ENCODE measurements at places on chromosomes 16 and 17.
A peak's percentile ranks its signal among the peaks of the same experiment; 100 is the strongest.

- DNase-seq, result no peak
Measured at GRCh38 chr17:26775219-26775822, 518.6 kb upstream of the WSB1 start.

DNA sequence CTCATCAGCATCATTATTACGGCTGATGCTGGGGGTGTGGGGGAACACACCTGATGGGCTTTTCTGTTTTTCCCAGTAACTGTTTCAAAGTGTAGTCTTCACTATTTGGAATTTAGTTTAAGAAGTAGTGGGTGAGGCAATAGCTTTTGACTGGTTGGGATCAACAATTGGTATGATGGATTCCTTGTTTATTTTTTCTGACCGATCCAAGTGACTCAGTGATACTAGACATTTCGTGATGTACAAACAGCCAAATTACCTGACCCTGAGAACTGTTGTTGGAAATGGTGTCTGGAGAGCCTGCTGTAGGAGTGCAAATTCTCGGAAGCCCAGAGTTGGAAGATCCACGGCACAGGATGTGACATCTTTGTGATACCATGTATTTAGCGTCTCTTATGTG is 204.2 kb downstream of the PRKCA start:
- no peak for DNase-seq

DNA sequence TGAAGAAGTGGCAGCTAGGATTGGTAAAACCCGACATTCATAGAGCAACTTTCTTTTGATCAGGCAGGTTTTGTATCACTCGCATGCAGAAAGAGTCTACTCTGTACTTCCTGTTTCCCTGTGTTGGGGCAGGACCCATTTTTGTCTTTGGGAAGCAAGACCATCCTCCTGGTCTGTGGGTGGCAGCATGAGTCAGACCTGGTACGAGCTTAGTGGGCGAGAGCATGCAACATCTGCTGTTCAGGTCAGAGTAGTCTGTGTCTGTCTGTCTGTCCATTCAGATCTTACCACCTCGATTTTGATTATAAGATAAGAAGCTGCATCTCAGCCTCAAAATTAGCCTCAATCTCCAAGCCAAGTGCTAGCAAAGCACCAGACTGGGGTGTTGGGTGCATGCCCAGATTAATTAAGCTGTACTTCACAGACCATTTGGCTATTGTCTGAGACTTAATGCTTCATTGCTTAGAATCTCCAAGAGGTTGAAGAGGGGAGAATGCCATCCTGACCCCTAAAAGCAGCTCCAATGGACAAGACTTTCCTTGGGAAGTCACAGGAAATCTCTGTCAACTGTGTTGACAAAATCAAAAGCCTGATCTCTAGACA is 110.9 kb downstream of the XYLT1 start:
- no peak for DNase-seq

GRCh38 chr16:26500326-26500725 is 566.4 kb upstream of the C16orf82 start:
- DNase-seq, result no peak

DNA sequence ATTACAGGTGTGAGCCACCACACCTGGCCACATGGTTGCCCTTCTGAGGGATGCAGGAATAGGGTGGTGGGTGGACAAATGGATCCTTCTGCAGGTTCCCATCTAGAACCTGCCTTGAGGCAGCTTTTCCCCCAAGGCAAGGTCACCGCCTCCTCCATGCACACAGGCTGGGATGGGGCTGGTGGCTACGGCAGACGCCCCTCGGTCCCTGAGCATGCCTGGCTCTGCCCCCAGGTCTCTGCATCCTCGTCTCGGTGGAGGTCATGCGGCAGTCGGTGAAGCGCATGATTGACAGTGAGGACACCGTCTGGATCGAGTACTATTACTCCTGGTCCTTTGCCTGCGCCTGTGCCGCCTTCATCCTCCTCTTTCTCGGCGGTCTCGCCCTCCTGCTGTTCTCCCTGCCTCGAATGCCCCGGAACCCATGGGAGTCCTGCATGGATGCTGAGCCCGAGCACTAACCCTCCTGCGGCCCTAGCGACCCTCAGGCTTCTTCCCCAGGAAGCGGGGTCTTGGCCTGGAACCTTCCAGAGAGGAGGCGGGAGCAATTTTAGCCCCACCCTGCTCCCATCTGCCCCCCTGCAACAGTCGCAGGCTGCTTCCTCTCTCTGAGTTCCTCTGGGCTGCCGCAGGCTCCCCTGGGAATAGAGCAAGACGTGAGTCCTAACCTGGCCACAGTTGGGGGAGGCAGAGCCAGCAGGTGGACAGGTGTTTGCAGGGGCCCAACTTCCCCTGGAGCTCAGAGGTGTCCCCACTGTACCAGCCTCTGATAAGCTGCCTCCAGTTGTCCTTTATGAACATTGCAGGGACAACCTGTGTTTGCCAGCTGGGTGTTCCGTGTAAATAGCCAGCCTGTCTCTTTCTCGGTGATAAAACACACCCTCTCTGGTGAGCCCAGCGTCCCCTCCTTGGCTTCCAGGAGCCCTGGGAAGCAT is 11.7 kb downstream of the CACNG1 start:
- peak; percentile 93 for DNase-seq

DNA sequence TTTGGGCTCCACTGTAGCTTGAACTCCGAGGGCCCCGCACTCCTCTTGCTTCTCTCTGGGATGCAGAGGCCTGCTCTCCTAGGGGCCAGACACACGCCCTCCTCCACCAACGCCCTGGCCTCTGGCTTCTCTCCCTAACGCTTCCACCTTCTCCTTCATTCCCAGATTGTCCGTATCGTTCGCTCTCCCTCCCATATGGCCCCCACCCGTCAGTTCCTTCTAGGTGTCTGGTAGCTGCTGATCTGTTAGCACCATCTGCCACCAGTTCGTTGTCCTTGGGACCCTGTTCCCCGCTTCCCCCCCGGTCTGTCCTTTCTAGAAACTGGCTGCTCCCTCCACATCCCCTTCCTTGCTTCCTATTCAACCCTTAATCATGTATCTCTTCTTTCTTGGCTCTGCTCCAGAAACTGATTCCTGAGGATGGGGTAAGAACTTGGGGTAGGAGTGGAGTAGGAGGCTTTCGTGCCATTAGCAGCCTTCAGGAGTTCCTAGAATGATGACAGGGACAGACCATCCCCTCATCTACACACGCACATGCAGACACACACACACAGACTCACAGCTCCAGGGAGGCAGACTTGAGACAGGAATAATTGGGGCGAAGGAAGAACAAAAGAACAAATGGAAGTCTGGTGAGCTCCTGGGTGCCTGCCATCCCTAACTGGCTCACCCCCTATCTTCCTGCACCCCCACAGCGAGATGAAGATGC is 4.3 kb downstream of the ATP1B2 start:
- no peak for DNase-seq

DNA sequence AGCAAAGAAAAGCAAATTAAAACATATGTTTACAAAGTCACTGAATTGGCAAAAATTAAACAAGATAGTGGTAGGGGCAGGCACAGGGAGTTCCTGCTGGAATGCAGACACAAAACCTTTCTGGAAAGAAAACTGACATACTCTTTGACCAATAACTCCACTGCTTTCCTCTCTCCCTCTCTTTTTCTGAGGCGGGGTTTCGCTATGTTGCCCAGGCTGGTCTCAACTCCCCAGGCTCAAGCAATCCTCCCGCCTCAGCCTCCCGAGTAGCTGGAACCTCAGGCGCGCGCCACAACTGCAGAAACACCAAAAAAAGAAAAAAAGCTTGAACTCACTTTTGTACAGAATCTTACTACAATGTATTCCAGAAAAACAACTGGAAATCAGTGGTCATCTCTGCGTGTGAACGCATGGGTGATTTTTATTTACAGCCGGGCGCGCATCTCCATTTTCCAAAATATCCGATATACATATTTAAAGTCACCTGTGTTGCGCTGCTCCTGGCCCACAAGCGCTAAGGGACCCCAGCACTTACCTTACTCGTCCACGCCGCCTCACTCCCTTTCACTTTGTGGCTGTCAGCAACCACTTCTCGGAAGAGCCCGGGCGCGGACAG is 480 bp downstream of the TXNL4B start:
- DNase-seq, result no peak

- DNase-seq, result no peak
Measured at GRCh38 chr17:2995886-2996809, 67.3 kb downstream of the OR1D5 start.

DNA sequence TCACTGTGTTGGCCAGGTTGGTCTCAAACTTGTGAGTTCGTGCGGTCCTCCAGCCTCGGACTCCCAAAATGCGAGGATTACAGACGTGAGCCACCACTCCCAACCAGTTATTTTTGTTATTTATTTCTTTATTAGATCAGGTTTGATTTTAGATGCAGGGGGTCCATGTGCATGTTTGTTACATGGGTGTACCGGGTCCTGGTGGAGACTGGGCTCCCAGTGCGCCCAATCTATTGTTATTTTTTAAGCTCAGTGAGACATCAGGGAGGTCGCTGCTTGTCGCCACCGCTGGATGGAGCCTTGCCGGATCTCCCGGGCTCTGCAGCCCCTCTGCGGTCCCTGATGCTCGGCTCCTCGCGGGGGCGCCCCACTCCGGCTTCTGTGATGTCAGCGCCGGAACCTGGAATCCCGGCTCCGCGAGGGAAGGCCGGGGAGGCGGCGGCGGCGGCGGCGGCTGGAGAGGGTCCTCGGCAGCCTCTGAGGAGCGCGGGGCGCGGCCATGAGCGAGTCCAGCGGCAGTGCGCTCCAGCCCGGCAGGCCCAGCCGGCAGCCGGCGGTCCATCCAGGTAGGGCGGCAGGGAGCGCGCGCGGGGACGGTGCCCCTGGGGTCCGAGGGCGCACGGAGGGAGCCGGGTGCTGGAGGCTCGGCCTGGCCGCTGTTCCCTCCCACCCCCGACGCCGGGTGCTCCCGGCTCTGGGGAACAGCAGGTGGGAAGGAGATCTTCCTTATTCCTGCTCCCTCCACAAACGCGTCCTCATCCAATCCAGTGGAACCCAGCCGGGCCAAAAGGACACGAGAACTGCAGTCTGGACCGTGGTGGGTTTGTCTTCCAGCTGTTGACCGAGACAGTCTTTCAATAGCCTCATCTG is at the start of gene TMC7:
Gene TMC7, plus strand, starts transcription at position 370 of the 870 bp plus-strand sequence. Its CDS starts 130 bp downstream, at position 500.
- DNase-seq, result no peak

DNA sequence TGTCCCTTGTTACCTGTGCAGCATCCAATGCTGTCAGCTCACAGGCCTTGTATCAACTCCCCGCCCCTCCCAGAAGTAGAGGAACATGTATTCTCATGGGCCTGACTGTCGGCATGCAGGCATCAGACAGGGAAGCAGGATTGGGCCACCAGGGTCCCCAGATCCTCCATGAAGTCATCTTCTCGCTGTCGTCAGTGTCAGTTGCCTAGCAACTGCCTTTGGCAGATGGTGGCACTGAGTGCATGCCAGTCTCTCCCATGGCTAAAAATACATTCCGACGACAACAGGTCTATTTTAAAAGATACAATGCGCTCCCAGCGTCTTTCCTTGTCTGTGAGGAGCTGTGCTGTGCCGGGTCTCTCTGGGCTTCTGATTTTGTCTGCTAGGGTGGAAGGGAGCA is 36.8 kb upstream of the CES5A start:
- peak; percentile 81 for DNase-seq

GRCh38 chr17:83024218-83024971 is 55.0 kb upstream of the METRNL start:
- peak; percentile 34 for DNase-seq

DNA sequence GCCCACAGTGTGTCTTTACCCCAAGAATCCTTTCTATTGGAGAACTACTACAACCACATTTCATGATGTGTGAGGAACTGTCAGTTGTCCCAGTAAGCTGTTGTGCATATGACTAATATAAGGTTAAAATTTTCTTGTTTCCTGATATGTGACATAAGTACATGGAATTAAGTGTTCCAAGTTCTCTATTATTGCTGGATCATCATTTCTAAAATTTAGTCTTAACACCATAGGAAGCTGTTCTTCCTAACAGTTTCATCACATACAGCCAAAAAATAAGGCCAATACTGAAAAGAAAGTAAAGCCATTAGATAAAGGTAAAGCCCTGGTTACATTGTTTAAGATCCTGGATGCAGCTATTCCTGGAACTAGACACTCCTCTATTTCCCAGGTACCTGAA is 620.9 kb upstream of the CDH8 start:
- no peak for DNase-seq

DNA sequence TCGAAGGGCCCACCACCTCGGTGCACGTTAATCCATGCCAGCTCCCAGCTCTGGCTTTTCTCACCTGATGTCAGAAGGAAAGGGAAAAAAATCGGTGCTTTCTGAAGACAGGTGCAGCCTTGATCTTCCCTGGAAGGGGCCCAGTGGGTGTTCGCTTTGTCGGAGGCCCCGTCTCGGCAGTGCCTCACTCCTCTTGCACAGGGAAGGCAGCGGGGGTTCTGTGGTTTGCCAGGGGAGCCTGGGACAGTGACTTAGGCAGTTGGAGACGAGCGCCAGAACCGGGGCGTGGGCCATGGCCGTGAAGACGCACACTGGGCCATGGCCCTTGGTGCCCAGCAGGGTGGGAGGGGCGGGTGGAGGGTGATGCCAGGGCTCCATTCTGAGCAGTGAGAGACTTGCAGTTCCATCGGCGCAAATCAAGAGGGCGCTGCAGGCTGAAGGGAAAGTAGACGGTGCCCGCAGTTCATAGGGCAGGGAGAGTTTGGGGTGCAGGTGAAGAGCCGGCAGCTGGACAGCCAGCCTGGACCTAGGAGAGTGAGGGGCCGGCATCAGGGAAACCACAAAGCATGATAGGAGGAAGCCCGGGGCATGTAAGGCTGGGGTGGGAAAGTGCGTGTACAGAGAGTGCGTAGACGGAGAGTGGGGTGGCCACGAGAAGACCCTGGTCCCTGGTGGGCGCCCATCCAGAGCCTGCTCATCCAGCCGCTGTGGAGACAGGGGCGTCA is 101.3 kb upstream of the CHMP6 start:
- no peak for DNase-seq

GRCh38 chr17:17745476-17746455 is 64.5 kb downstream of the RAI1 start:
- no peak for DNase-seq

DNA sequence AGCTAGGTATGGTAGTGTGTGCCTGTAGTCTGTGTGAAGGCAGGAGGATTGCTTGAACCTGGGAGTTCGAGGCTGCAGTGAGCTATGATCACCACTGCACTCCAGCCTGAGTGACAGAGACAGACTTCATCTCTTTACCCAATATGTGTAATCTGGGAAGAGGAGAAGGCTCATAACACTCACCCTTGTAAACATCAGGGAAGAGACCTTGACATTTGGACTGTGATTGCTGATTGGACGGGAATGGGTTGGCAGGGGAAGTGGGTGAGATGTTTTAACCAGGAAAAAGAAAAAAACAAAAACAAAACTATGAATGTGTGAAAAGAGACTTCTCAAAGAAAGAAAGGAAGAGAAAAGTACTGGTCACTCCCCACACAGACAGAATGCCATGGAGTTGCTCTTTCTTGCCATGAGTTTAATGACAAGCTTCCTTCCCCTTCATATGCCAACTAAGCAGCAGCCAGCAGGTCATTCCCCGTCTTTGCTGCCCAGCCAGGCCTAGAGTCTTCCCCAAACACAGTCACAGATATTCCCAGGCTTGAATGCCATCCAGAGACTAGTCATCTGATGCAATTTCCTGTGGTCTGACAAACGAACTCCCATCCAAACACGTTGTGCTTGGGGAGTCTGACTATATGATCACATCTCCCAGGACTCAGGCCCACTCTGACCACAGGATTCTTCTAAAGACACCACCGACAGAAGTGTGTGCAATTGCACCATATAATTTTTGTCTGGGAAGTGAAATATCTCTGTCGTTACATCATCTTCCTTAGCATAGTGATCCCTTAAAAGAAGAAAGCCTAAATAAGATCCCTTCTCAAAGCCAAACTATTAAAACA is 3.6 kb upstream of the XAF1 start:
- no peak for DNase-seq

Measured in vagina (tissue), 2 donors.